ENCODE measurements at places on chromosomes 5 and 9.

DNA sequence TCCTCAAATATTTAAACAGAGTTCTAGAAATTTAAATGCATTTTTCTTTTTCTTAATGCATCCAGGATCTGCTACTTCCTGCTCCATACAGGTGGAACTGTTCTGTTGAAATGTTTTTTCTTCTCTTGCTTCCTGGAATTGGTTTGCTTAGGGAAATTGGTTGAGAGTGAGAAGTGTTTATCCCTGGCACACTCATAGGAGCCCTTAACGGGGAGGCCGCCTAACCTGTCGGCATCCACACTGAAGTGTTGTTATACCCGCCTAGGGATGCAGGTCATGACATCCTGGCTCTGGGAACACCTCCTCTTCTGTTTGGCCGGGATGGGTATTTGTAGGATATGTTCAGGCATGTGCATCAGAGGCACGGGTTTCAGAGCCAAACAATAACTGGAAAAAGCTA, 239.7 kb downstream of the GADD45G start:
- no peak for DNase-seq

GRCh38 chr5:154098465-154098864, 59.7 kb downstream of the MFAP3 start:
- no peak for DNase-seq

DNA sequence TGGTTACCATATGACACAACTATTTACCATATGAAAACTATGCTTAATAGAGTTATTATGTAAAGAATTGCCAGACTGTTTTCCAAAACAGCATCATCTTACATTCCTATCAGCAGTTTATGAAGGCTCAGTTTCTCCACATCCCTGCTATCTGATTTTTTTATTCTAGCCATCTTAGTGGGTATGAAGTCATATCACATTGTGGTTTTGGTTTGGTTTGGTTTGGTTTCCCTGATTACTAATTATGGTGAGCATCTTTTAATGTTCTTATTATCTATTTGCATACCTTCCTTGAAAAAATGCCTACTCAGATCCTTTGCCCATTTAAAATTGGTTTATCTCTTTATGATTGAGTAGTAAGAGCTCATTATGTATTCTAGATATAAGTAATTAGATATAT, 199.4 kb upstream of the NFIL3 start:
- DNase-seq, result no peak

GRCh38 chr5:14156290-14156649, 13.1 kb downstream of the TRIO start:
- DNase-seq, result no peak

GRCh38 chr9:131204285-131204684, 72.0 kb downstream of the FAM78A start:
- no peak for DNase-seq

DNA sequence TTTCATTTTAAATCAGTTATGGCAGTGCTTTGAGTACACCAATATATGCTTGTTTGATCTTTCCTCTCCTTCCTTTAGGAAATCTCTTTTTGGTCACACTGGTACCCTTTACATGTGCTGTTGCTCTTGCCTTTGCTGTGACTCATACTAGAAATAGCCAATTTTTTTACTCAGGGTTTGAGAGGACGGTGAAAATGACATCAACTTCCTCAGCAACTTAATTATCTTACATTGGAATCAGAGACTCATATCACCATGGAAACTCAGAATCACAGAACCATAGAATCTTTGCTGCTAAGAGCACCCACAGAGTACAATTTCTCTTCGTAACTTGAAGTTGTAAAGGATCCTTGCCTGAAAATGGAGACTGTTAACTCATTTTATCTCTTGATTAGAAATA, 13.8 kb upstream of the ZNF300 start:
- no peak for DNase-seq

- DNase-seq, result no peak
These were observed 16.7 kb downstream of the TJP2 start for GRCh38 chr9:69190863-69191181.

DNA sequence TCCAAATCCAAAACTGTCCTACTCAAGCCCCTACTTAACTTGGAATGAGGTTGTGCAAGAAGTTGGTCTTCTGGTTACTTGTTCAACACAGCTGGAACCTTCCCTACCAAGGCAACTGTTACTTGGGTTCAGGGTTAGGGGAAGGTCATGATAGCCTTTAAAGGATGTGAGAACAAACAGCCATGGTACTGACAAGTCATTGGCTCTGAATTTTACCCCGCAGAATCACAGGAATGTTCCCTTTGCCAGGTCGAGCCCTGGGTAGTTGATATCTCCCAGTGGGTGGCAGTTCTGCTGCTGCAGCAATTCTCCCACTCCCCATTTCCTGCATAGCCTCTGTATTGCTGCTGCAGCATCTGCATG, 396.1 kb upstream of the MPDZ start:
- DNase-seq, result no peak

- no peak for DNase-seq
These were observed 17.1 kb downstream of the C9orf43 start for GRCh38 chr9:113427629-113428028.

GRCh38 chr9:131697097-131697496, 42.8 kb downstream of the RAPGEF1 start:
- no peak for DNase-seq

GRCh38 chr9:82081496-82081895, 92.9 kb downstream of the SPATA31D1 start:
- DNase-seq, result no peak

- no peak for DNase-seq
These were observed 201.5 kb upstream of the TUT7 start for GRCh38 chr9:86555661-86556060.

- no peak for DNase-seq
These were observed 54.8 kb downstream of the NEK6 start for GRCh38 chr9:124312290-124313265.

- peak; percentile 70 for DNase-seq
These were observed 404.0 kb downstream of the EBF1 start for GRCh38 chr5:158695595-158696330.

DNA sequence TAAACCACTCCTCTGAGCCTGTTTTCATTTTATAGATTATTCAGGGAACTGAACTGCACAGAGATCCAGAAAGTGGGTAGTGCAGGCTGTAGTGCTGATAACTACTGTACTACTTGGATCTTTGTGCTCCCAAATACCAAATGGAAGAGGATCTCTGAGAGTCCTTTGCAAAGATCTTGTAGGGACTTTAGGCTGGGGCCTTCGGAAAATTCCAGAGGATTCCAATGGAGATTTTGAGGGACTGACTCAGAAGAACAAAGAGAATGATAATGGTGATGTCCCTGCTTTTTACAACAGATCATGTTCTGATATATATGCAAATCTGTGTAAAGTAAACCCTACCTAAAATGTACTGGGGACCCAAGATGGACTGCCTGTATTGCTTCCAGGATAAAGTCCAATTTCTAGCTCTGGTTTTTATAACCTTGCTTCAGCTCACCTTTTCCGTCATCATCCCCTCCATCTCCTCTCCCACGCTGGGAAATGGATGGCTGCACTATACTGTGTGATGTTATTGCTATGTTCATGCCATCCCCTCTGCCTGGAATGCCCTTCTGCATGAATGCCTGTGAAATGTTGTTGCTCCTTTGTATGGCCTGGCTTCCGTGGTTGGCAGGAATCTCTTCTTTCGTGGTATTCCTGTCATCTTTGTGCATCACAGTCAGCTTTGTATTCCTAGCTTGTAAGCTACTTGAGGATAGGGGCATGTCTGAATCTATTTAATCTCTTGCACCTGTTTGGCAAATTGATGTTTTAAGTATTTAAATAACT, 9.7 kb upstream of the PSMD5 start:
- no peak for DNase-seq

- no peak for DNase-seq
These were observed 184.4 kb upstream of the SLC12A2 start for GRCh38 chr5:127899214-127899610.

GRCh38 chr9:105678163-105678562, 15.9 kb downstream of the TAL2 start:
- no peak for DNase-seq
